ENCODE measurements at places on chromosomes 6 and 20. TPM values are rescaled to one million over a fixed set of nuclear protein-coding genes. Genes with fewer than 3 reads are reported as not detected.

AKAP12 gene
- total RNA-seq, result 1.1 TPM

DNA sequence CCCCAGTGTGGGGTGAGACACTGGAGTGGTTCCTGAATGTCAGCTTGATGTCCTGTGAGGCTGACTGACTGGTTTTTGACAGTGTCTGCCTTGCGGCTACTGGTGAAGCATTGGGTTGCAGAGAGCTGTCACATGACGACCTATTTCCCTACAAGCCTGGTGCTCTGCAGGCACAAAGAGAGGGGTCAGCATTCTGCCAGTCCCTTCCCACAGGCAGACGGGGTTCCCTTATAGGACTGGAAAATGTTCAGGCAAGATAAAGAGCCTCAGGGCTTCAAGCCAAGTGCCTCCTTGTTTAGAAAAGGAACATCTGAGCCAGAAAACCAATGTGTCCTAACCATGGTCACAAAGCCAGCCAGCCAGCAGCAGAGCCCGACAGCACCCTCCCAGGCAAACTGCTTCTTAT is 11.0 kb downstream of the LY86 start:
- DNase-seq, result no peak

GRCh38 chr20:10297684-10298240 is 79.1 kb downstream of the SNAP25 start:
- no peak for DNase-seq

DNA sequence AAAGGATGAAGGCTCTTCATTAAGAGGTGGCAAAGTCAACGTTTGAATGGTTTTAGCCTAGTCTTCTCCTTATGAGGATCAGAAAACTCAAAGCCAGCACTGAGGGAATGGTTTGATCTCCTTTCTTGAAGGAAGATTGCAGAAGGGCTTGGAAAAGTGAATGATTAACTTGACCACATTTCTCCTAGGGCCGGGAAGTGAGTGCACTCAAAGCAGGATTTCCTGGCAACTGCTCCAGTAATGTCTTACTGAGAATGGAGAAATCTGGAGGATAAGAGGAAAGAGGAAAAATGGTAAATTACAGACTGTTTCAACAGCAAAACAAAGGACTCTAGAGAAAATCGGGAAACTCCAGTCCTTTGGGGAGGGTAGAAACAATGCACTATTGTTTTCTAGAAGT is 189.0 kb upstream of the FOXA2 start:
- no peak for DNase-seq

DNA sequence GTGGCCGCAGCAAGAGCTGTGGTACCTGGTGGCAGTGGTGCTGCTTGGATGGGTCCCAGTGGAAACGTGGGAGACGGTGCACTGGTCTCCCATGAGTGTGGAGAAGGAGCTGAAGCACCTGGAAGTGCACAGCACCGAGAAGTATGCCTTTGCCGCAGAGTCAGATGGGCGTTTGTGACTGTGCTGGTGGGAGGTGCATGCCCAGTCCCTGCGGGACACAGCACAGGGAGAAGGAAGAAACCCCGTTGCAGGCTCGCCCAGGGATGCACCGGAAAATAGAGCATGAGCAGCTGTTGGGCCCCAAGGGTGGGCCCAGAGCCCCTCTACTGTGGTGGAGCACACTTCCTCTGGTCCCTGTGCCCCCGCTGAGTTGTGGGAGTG is 19.3 kb upstream of the RGS17 start:
- DNase-seq, result no peak

- DNase-seq, result no peak
These were observed 167.3 kb upstream of the AKIRIN2 start for GRCh38 chr6:87869064-87869905.

DNA sequence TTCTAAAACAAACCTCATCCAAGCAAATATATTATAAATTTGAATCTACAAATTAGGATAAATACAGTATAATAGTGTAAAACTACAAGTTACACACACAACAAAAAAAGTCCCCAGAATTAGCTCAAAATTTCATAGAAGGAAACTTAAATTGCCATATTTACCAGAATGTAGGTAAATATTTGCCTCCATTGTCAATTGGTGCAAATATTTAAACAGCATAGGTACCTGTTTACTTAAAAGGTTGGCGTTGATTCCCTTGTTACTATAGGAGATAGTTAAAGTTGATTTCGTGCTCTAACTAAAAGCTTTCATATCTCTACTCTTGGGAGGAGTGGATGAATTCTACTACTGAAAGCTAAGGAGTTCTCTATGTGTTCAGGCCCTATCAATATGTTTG is 111.6 kb upstream of the TENT5A start:
- DNase-seq, result no peak

DNA sequence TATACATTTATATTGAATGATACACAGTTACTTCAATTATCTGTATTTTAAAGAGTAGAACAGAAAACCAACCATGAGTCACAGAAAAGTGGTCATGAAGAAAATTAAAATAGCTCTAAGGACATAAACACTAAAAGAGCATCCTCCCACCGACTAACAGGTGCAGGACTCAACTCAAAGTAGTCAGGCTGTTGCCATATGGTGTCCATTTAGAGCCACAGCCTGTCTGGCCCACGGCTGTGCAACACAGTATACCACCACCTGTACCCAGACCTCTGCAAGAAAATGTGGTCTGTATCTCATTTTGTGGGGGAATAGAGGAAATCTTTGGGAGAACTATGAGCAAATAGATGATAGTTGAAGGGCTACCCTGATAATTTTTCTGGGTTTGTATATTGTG is 449.8 kb upstream of the RNF217 start:
- no peak for DNase-seq

DNA sequence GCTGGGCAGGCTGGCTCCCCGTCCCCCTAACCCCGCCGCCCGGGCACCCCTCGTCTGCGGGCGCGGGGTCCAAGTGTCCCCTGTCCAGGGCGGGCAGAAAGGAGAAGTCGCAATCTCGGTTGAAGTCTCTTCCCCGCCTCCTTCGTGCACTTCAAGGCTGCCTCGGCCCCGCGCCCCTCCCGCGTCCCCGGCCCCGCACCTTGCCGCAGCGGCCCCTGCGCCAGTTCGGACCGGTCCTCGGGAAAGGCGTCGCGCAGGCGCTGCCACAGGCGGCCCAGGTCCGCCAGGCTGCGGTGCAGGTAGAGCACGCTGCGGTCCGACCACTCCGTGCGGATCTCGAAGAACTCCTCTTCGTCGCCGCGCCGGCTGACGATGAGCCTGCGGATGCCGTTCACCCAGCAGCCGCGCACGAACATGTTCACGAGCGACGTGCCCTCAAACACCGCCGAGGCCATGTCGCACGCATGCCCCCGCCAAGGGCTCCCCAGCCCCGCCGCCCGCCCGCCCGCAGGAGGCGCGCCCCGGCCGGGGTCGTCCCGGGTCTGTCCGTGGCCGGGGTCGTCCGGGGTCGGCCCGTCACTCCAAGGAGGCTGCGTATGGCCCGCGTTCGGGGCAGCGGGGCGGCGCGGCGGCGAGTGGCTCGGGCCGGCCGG is at the start of gene PXDC1:
TSS of gene PXDC1 (minus strand) at position 637 of the 653 bp plus-strand sequence. CDS start at position 455, 182 bp downstream.
- peak; percentile 77 for DNase-seq
